ENCODE measurements at places on chromosomes 12 and 14. TPM values are rescaled to one million over a fixed set of nuclear protein-coding genes. Genes with fewer than 3 reads are reported as not detected.

GRCh38 chr14:101478096-101478495 lies 83.2 kb upstream of the DIO3 start:
- ATAC-seq, result no peak

DNA sequence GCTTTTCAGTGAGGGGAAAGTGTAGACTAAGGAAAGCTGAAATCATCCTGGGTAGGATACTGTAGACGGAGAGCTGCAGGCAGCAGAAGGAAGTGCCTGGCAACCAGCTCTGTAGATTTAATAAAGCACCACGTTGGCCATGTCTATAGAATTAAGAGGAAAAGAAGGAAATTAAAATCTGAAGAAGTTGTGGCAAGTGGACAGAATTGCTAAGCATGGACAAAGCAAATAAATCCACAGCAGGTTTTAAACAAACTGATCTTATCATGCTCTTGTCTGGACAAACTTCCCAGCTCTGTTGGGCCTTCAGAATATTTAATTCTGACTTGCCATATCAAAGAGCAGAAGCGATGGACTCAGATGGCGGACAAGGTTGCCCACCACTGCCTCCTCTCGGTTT lies 27.2 kb upstream of the EVL start:
- no peak for ATAC-seq

- ATAC-seq, result no peak
Measured at GRCh38 chr12:111442301-111443045, 36.8 kb downstream of the SH2B3 start.

DNA sequence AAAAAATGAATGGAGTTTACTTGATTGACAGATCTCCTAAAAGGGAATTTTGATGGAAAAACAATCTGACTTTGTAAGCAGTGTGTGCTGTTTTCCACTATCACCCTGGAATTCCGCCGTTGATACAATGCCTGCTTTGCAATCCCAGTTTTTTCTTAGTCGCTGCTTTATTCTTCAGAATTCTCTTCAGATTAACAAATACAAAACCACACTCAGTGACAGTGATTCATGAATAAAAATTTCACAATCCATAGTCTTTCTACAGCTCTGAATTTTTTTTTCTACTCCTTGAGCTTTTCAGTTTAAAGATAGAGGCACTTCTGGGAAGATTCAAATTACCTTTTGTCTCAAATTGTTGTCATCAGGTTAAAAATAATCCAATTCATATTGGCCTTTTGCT lies 44.6 kb upstream of the KITLG start:
- ATAC-seq, result no peak

- ATAC-seq, result no peak
Measured at GRCh38 chr12:102093319-102093718, 26.6 kb downstream of the NUP37 start.

DNA sequence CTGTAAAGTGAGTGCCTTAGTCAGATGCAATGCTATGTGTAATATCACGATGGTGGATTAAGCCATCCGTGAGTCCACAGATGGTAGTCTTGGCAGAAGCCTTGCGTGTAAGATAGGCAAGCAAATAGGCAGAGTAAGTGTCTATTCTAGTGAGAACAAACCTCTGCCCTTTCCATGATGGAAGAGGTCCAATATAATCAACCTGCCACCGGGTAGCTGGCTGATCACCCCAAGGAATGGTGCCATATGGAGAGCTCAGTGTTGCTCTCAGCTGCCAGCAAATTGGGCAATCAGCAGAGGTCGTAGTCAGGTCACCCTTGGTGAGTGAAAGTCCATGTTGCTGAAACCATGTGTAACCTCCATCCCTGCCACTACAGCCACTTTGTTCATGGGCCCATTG lies 371.2 kb upstream of the LRFN5 start:
- no peak for ATAC-seq

DNA sequence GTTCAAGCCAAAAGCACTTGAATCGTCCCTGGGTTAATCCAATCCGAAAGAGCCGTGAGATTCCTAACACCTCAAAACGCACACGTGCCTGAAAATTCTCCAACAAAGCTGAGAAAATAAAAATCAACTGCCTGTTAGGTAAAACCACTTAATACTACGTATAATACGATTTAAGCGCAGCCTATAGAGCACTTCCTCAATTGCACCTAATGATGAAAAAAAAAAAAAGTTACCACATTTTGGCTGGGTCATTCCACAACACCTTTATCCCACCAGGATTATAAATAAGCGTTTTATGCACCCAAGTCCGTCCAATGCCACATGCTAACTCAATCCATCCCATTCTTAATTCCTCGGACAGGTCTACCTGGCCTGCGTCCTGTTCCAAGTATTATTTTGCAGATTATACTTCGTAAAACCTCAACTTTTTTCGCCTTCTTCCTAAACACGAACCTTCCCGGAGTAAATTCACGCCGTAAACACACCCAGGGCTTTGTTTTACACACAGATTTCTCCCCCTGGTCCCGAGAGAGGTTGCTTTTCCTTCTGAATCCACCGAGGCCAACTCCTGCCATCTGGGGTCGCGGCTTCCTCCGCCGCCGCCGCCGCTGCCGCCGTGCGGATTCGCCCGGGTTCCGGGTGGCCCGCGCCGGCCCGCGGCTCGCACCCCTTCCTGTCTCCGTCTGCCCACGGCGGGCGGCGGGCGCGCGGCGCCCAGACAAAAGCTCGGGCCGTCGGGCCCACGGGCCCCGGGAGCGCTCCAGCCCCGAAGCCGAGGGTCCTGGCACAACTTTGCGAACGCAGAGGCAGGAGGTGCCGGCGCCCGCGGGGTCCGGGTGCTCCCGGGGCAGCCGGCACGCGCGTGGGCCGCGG lies 66.2 kb downstream of the RNF34 start:
- ATAC-seq, result no peak

TMEM63C gene
- total RNA-seq, result 4.7 TPM
